ENCODE measurements at places on chromosomes 12 and 14.

GRCh38 chr14:105537580-105538474 lies 11.4 kb downstream of the TMEM121 start:
- DNase-seq, result peak; percentile 68

DNA sequence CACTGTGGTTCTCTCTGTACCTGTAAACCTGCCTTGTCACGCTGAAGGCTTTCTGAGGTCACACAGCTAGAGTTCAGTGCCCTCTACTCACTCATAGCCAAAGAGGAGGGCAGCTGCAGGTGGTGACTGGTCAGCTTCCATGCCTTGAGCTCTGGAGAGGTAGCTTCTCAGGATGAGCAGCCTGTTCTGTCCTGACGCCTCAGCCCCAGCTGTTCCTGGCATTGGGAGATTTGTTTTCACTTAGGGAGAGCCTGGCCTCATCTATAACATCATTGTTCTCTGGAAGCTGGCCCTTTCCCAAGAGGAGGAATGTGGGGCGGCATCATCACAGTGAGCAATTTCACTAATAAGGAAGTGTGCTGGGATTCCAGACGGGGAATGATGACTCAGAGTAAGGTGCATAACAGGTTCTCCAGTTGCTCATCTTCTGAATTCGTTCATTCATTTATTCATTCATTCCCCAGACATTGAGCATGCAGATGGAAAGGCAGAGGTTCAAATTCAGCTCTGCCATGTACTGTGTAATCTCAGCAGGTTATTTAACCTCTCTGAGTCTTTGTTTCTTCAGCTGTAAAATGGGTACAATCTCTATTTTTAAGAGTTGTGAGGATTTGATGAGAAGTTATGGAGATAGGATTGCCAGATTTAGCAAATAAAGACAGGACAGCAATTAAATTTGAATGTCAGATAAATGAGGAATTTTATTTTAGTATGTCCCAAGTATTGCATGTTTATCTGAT lies 255.8 kb upstream of the CRY1 start:
- no peak for DNase-seq

DNA sequence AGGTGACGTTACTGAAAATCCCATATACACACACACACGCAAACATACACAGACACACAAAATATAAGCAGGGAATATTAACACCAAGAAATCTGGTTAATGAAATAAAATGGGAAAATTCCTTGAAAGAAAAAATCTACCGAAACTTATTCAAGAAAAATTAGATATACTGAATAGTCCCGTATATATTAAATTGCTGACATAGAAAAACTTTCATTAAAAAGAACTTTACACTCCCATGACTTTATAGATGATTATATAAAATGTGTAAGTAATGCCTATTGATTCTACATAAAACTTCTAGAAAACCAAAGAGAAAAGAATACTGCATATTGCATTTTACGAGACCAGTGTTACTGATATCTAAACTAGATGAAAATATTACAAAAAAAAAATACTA lies 803.2 kb downstream of the SLC16A7 start:
- DNase-seq, result no peak

DNA sequence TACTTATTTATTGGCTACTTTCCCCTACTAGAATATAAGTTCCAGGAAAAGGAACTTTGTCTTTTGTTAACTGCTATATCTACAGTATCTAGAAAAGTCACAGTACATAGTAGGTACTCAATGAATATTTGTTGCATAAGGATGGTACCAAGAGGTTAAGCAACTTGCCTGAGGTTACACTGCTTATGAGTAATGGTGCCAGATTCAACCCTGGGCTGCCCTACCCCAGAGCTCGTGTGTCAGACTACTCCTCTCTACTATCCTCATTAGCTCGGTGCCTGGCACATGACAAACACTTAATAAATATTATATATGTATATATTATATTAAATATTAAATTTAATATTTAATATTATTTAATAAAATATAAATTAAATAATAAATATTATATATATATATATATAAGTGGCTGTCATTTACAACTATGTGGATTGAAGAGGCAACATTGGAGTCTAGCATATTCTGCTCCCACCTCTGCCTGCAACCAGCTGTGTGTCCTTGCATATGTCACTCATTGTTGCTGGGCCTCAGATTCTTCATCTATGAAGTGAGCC lies 25.4 kb downstream of the UTP20 start:
- no peak for DNase-seq

- DNase-seq, result no peak
Observed at GRCh38 chr12:27236498-27236897, 7.6 kb upstream of the STK38L start.

GRCh38 chr12:4987076-4988046 lies 56.3 kb upstream of the KCNA5 start:
- DNase-seq, result no peak

DNA sequence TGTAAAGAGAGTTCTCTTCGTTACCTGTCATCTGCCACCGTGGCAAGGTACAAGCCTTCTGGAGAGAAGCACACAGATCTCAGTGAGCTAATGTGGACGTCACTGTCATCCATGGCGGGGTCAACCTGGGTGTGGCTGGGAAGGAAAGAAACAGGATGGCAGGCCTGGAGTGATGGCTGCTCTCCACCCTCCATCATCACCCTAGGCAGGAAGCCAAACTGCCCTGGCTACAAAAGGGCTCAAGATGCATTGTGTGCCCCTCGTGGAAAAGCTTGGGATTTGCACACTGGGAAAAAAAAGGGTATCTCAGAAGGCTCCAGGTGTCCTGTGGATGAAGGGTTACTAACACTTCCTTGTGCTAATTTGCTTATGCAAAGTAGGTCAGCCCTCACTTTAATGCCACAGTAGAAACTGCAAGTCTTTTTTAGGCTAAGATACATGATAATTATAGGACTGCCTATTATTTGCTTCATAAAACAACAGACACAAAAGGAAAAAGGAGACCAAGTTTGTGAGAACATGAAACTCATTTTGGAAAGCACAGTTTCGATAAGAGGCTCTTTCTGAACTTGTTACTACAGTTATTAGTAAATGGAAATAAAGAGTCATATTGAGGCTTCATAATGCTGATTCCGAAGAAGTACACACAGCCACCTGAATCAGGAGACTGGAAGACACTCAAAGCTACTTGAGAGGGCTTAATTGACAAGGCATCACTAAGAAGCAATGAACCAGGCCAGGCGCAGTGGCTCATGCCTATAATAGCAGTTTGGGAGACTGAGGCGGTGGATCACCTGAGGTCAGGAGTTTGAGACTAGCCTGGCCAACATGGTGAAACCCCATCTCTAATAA lies 18.9 kb downstream of the RFC5 start:
- no peak for DNase-seq

- peak; percentile 94 for DNase-seq
Observed at GRCh38 chr12:65891987-65892481, 67.8 kb downstream of the HMGA2 start.

DNA sequence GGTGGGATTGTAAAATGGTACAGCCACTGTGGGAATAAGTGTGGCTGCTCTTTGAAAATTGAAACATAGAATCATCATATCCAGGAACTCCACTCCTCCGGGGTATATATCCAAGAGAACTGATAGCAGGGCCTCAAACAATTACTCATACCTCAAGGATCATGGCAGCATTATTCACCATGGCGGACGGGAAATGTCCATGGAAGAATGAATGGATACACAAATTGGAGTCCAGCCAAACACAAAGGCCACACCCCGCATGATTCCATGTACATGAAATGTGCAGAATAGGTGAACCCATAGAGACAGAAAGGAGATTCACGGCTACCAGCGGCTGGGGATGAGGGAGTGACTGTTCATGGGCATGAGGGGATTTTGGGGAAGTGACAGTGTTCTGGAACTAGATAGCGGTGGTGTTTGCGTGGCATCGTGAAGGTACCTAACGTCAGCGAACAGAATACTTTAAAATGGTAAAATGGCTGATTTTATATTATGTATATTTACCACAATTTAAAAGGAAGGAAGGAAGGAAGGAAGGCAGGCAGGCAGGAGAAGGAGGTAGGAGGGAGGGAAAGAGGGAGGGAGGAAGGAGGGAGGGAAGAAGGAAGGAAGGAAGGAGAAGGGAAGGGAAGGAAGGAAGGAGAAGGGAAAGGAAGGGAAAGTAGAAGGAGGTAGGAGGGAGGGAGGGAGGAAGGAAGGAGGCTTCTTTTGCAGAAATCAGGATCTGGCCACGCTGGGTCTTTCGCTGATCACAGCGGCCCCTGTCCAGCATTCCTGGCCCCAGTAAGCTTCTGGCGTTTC lies 14.1 kb upstream of the NCOR2 start:
- no peak for DNase-seq

DNA sequence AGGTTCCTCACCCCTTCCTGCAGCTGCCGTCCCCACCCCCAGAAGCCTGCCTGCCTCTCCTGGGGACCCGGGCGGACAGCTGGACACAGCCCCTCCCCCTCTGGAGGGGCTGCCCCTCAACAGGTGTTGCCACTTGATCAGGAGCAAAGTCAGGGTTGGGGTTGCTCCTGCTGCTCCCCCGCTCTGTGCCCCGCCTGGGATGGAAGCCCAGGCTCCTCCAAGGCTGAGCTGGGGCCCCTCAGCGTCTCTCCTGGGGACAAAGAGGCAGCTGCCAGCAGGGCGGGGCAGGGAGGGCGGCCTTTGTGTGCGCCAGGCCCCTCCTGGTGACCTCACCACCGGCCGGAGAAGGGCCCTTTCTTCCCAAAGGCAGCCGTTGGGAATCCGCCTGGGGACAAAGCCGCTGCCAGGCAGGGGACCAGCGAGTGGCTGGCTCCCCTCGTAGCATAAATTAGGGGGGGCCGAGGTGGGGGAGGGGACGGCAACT lies 13.7 kb downstream of the TRMT61A start:
- peak; percentile 86 for DNase-seq

- DNase-seq, result peak; percentile 65
Observed at GRCh38 chr12:121535150-121536053, 45.4 kb downstream of the KDM2B start.

- no peak for DNase-seq
Observed at GRCh38 chr12:75170640-75171185, 38.9 kb downstream of the KCNC2 start.

Data from sigmoid colon (tissue), 7 donors.